Right forelimb (tissue), 1 donor: ENCODE measurements at places on chromosomes 4 and X.

DNA sequence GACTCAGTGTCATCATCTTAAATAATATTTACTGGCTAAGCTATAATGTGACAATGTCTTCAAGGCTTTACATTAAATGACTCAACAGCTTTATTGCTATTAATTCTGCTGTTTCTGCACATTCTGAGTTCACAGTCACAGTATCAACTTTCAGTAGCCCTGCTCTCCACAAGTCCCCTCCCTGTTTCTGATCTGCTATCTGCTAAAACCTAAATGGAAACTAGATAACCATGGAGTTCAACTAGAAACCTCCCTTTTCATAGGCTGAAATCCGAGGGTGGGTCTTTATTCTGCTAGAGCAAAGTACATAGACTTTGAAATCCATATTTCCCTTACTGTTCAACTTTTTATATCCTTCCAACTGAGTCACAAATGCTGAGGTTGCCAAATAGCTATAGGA lies 5.4 kb upstream of the ACE2 start:
- no peak for DNase-seq

DNA sequence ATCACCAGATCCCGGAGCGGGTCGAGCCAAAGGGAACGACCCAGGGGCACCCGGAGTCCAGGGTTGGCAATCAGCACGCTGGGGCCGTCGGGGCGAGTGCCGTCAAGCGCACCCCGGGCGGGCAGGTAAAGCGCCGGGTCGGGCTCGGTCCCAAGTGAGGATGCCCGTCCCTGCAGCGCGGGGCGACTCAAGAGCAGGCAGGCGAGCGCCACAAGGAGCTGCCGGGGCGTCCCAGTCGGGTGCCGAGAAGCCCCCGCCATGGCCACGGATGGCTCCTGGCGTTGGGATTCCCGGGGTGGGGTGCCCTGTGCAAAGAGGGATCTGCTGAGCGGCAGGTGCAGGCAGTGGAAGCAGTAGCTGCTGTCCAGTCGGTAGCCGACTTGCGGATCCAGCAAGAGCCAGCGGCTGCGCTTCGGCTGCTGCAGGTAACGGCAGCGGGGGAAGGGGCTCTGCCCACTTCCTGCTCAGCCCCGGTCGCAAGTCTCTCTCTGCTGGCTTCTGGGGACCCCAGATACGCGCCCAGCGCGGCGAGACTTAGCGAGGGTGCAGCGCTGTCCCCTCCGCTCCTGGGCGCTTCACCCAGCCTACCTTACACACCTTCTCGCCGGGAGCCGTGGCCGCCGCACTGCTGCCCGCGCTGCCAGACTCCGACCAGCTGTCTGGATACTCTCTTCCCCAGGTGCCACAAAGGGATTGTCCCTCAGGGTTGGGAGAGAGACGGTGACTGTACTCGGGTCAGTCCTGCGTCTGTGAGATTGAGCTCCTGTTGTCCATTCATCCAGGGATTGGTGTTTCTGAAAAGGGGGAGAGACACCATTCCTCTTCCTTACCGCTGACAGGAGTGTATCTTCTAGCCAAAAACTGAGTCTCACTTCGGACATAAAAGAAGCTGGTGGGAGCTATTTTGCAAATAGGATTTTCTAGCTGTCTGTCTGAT lies at the start of gene FREM3:
Gene FREM3, minus strand, starts transcription at position 260 of the 937 bp plus-strand sequence. Its CDS starts 0 bp downstream, at position 260.
- DNase-seq = no peak

DNA sequence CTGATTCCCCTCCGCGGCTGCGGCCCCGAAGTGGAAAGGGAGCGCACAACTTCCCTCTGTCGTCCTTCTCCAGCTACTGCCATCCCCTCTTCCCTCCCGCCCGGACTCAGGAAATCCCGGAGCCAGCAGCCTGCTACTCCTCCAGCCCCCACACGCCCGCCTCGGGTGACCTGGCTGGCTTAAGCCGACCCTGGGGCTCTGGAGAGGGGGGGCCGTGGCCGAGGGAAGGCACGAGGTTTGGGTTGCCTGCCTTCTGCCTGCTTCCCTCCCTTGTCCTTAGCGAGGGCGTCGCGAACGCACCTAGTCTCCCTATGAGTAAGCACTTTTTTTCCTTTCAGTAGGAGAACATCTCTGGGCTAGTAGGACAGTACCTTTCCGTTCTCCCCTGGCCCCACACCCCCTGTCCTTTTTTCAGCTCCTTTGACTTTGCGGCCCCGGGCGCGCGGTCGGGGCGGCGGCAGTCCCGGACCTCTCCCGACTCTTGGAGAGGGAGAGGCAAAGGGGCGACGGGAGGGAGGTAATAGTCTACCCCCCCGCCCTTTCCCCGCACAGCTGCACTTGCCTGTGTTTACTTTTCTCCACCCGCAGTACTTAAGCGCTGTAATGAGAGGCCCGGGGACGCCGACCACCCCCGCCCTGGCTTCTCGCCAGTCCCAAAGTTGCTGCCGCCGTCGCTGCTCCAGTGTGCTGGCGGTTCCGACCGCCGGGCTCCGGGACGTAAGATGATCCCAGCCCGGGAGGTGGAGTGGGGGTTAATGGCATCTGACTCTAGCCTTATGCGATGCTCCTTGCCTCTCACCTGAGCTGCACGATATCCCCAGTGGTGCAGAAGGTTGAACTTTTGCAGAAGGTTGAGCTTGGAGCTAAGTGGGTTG lies 868 bp downstream of the PLS3 start:
- peak; percentile 65 for DNase-seq

DNA sequence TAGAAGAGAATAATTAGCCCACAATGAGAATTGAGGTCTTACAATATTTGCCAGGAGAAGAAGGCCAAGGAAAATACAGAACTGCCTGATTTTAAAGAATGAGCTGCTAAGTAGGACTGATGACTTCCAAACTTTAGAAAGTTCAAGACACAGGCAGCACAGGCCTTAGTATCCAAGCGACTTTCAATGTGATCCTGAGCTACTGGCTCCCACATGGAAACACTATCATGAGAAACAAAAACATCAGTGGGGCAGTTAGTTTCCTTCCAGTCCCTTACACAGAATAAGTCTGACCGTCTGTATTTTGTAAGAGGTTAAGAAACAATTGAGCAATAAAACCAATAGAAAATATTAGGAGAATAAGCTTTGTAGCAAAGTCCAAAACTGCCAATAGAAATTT lies 251.4 kb downstream of the COL25A1 start:
- no peak for DNase-seq

- no peak for DNase-seq
Observed at GRCh38 chrX:154734061-154734781, 16.7 kb downstream of the GAB3 start.

- DNase-seq = no peak
Observed at GRCh38 chr4:79620617-79621016, 212.6 kb upstream of the GK2 start.

- DNase-seq = no peak
Observed at GRCh38 chrX:75061701-75062100, 94.4 kb downstream of the ABCB7 start.

- no peak for DNase-seq
Observed at GRCh38 chr4:126267689-126268088, 952.9 kb downstream of the FAT4 start.

DNA sequence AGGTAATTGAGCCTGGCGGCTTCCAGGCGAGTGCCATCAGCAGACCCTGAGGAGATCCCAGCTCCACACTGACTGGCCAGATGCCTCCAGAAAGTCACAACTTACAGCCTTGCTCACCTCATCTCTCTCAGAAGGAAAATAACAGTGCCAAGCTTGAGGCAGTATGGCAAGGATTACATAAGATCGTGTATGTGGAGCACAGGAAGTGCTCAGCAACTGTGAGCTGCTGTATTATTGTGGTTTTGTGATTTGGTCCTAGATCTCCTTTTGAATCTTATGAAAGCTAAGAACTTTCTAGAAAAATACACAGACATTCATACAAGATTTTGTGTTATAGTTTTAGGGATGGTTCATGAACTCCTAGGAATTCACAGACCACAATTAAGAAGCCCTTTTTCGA lies 14.0 kb downstream of the RASL11B start:
- peak; percentile 17 for DNase-seq

GRCh38 chr4:94290245-94290644 lies 52.4 kb downstream of the HPGDS start:
- DNase-seq = no peak

- no peak for DNase-seq
Observed at GRCh38 chr4:151940291-151940690, 179.5 kb upstream of the GATB start.

- DNase-seq = no peak
Observed at GRCh38 chrX:8748855-8749254, 16.9 kb upstream of the ANOS1 start.

DNA sequence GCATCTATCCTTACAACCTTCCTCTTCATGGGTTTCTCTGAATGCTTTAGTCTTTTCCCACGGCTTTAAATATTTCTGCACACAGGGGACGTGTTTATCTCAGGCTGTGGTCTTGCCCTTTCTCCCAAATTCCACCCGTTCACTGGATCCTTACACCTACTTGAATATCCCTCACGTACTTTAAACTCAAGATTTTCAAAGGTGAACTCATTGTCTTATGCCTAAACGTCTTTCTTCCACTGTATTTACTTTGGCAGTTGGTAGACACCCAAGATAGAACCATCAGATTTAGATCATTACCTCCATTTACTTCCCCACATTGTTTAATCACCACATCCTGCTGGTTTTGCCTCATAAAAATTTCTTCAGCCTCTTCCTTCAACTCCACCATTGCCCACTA lies 269.2 kb downstream of the CBLL2 start:
- DNase-seq = no peak
